ENCODE measurements at places on chromosomes 7 and 10. TPM values are rescaled to one million over a fixed set of nuclear protein-coding genes. Genes with fewer than 3 reads are reported as not detected.

The PHYHIPL gene
- 0.37 TPM for total RNA-seq

The CNPY1 gene
- not detected for total RNA-seq

DNA sequence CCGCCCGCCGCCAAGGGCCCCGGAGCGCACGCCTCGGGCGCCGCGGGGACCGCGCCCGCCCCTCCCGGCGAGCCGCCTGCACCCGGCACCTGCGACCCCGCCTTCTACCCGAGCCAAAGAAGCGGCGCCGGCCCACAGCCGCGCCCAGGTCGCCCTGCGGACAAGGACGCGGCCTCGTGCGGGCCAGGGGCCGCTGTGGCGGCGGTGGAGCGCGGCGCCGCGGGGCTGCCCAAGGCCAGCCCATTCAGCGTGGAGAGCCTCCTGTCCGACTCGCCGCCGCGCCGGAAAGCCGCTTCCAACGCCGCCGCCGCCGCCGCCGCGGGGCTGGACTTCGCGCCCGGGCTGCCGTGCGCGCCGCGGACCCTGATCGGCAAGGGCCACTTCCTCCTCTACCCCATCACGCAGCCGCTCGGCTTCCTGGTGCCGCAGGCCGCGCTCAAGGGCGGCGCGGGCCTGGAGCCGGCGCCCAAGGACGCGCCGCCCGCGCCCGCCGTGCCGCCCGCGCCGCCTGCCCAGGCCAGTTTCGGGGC, 3.5 kb downstream of the UNCX start:
- DNase-seq = peak; percentile 73

The FLNC gene
- 23.7 TPM for total RNA-seq

DNA sequence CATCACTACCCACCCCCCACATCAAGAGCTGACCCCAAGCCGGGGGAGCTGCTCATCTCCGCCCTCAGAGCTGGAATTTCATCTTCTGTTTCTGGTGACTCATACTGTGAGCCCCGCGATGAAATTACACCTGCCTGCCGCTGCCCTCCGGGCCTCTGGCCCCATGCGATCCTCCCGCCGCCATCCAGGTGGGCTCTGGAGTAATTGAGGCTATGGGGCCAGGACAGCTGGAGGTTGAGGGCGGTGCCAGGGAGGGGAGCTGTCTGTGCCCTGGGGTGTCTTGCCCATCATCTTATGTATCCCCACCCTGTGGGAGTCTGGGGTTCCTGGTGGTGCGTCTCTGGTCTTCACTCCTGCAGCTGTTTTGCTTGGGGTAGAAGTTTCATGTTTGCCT, 9.0 kb downstream of the GTF2IRD1 start:
- DNase-seq = no peak

DNA sequence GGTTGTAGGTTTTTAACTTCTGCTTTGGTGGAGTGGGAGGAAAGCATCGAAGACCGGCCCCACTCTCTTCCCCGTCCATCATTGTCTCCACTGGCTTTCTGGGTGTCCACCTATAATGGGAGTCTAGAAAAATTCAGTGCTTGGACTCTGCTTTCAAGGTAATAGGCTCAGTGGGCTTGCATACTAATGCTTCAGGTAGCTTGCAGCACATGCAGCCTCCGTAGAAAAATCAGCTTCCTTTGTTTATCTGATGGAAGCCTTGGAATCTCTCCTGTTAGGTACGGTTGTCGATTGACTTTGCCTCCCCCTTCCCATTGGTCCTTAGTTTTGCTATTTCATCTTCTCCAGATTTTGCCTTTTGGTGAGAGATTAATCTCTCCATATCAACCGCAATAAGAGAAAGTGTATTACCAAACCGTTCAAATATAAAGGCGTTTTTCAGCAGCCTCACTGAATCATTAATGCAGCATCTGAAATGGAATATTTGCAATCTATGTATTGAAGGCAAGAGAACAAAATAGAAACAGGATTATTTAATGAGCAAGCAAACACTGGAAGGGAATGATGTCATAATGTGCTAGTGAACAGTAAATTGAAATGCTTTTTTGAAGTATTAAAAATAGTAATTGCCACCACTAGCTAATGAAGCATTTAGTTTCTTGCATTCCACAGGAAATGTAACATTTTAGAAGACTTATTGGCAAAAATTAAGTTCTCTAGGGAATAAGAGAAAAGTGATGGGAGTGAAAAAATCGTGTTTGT, 944 bp downstream of the AVL9 start:
- DNase-seq = no peak

DNA sequence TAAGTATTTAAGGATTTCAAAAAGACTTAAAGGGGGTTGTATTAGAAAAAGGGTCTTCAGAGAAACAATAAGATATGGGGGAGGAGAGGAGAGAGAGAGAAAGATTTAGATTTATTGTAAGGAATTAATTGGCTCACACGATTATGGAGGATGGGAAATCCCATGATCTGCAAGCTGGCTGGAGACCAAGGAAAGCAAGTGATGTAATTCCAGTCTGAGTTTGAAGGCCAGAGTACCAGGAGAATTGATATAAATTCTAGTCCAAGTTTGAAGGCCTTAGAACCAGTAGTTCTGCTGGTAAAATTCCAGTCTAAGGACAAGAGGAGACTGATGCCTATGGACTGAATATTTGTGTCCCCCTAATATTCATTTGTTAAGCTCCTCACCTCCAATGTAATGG, 20.6 kb upstream of the SLC13A1 start:
- no peak for DNase-seq

GRCh38 chr10:111974325-111974724, 209.2 kb downstream of the GPAM start:
- DNase-seq = no peak

DNA sequence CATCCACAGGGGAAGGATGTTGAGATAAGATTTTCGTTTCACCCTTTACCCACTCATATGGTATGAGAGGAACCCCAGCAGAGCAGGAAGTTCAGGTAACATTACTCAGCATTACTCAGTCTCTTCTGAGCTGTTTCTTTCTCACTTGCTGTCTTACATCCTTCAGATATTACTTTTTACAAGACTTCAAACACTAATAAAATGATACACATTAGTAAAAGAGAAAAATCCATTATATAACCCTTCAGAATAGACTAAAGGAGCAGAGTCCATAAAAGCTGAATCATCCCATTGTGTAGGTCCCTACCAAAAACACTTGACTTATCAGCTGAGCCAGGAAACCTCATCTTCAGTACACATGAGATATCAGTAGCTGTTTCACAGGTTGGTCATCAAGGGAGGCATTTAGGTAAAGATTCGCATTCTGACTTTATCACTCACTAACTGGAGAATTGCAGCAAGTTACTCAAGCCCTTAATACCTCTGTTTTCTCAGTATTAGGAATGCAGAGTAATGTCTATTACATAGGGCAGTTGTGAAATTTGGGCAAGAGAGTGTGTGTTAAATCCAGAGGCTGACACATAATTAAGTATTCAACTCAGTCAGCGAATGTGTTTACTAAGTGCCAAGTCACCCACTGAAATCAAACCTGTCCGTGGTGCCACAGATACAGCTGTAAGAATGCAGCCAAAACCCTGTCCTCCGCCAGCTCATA, 44.7 kb downstream of the KLF6 start:
- no peak for DNase-seq

GRCh38 chr10:93513091-93513490, 16.7 kb downstream of the CEP55 start:
- DNase-seq = no peak

The KCNMA1 gene
- total RNA-seq = 3.7 TPM

DNA sequence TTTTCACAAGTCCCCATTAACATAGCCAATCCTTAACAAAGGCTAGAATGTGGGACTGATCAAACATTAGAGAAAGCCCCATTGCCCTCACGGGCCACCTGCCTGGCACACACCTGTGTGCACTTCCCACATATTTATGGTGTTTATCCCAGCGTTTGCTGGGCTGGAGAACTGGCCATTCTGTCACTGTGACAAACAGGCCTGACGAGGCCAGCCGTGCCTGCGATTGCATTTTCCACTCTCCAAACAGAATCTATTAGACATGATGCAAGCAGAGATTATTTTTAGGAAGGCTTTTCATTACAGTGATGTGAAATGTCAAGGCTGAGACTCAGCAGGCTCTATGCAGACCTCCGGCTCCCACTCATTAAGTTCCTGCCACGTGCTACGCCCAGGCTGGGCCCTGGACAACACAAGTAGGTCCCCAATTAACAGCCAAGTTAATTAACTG, 20.4 kb downstream of the PTPRN2 start:
- no peak for DNase-seq

GRCh38 chr7:140623980-140624379, 16.6 kb downstream of the DENND2A start:
- DNase-seq = no peak

The PON1 gene
- total RNA-seq = 1.8 TPM

DNA sequence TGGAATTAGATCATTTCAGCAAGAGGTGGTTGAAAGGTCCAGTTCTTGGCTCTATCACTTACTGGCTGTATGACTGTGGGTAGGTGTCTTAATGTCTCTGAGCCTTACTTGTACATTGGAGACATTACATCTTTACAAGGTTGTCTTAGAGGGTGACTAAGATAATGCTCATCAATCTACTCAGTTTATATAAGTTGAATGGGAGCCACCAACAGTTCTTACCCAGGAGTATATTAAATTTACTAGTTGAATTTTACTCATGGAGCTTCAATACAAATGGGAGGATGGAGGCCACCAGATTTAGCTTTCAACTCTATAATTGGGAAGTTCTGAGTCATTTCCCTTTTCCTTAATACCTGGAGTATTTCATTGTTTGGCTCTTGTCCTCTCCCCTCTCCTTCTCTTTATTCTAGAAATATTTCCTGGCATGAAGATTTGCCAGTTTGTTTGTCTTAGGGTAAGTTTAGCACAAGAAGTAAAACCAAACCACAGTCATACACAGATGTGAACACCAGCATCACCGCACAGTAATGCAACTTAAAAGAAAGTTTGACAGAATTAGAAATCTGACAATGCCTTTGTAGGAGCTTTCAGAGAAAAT, 222.8 kb downstream of the LRMDA start:
- no peak for DNase-seq

- no peak for DNase-seq
Measured at GRCh38 chr10:111034598-111035310, 42.1 kb upstream of the ADRA2A start.

DNA sequence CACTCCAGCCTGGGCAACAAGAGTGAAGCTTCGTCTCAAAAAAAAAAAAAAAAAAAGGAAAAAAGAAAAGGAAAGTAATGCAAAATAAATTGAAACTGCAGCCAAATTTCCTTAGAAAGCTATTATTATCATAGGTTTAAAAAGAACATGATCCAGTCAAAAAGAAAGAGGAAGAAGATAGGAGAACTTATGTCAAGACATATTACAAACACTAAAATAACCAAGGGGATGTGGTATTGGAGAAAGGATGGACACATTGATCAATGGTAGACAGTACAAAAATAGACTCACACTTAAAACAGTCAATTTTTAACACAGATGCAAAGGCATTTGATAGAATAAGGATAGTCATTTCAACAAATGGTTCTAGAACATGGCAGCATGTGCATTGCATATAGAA, 27.3 kb upstream of the PFKP start:
- no peak for DNase-seq

The HOXA11 gene
- not detected for total RNA-seq

GRCh38 chr10:103859161-103860086, 4.0 kb upstream of the SH3PXD2A start:
- DNase-seq = peak; percentile 71

DNA sequence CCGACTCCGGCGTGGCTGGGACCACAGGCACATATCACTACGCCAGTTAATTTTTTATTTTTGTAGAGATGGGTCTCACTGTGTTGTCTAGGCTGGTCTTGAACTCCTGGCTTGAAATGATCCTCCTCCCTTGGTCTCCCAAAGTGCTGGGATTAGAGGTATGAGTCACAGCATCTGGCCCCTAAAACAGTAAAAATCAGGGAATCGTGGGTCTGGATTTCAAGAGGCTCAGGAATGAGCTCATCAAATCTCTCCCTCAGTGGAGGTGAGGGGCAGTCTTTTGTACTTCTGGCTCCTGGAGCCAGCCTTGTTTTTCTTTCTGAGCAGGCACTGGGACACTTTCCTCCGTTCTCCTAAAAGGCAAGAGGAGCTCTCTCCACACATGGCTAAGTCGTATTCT, 32.1 kb upstream of the RHEB start:
- DNase-seq = no peak

GRCh38 chr7:106012935-106013439, 49.9 kb downstream of the CDHR3 start:
- no peak for DNase-seq

DNA sequence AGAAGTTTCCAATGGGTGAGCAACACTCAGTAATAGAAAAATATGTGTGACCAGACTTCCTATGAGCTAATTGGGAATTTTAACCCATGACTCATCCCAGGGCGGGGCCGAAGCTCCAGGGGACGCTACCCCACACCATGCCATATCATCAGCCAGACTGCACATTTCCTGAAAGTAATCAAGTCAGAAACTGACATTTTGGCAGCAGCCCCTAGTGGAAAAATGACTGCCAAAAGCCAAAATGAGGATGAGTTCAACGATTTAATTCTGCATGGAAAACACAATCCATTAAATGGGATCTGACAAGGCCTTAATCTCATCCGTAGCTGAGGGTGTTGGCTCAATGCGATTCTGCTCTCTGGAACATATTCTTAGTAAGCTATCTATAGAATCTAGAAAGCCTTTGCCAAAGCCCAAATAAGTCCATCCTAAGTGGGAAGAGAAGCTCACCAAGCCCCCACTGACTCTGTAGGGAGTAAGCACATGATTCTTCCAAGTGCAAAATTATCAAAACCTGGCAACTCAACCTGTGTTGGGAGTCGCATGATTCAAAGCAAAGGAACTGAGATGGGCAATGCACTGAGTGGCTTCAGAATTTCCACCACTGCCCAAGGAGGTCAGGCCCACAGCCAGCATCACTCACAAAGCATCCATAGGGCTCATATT, 93.1 kb upstream of the PDE1C start:
- DNase-seq = no peak

The NOD1 gene
- total RNA-seq = 7.4 TPM

DNA sequence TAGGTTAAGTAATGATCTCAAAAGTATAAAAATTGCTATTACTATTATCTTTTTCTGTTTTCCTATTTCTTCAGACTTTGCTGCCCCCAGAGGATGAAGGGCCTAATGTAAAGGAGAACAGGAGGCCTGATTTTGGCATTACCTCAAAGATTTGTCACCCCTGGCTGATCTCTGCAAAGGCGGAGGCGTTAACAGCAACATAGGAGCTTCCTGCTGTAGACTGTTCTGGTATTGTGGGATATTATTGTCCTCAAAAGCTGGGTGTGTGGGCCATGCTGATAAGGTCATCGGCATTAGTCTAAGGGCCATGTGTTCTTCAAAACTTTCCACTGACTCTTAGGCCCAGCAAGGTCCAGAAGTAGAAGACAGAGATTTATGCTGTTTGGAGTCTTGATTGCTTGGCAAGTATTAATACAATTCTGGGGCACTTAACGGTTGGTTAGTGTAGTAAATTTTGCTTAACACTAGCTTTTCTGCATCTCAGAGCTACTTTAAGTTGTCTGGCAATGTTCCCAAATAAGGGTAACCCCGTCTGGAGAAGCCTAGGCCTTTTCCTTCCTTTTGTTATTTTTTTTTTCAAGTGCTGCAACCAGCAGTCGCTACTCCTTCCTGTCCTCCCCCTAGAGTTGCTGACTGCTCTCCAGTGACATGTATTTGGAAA, 14.0 kb upstream of the ENTPD1 start:
- no peak for DNase-seq

The UPK3B gene
- total RNA-seq = not detected
